ENCODE measurements at places on chromosomes 11 and 22.

- H3K27me3 ChIP-seq, result peaks cover 51% of the 10 kb centered on the region
- H3K27ac ChIP-seq, result no peak overlapping the region
- peaks cover 6% of the 10 kb centered on the region for H3K4me1 ChIP-seq
- no peaks in the 10 kb centered on the region for H3K36me3 ChIP-seq
Observed at GRCh38 chr11:36131721-36132397, 157.4 kb downstream of the COMMD9 start.

- no peaks in the 10 kb centered on the region for H3K36me3 ChIP-seq
- H3K4me1 ChIP-seq, result peaks cover 39% of the 10 kb centered on the region
- peak overlapping the region; percentile 75 for H3K4me3 ChIP-seq
- peak overlapping the region; percentile 71 for H3K27ac ChIP-seq
- peaks cover 53% of the 10 kb centered on the region for H3K27me3 ChIP-seq
- DNase-seq, result no peak
Observed at GRCh38 chr11:118151431-118151830, 1.2 kb downstream of the SCN4B start.

DNA sequence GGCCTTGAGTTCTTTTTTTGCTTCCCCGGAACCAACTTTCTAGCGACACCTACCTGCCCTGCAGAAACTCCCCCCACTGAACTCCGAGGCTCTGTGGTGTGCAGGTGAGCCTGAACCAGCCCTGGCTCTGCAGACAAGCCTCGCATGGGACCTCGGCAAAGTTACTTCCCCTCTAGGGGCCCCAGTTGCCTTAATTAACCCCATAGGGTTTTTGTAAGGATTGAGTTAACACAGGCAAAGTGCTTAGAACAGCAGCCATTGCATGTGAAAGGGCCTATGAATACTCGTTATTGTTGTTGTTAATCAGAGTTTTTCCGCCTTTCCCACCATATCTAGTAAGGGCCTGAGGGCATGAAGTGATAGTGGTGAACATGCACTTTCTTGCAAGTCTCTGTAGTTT, 12.6 kb upstream of the SYT13 start:
- H3K36me3 ChIP-seq, result no peaks in the 10 kb centered on the region
- no peaks in the 10 kb centered on the region for H3K4me1 ChIP-seq
- peaks cover 14% of the 10 kb centered on the region for H3K27me3 ChIP-seq

DNA sequence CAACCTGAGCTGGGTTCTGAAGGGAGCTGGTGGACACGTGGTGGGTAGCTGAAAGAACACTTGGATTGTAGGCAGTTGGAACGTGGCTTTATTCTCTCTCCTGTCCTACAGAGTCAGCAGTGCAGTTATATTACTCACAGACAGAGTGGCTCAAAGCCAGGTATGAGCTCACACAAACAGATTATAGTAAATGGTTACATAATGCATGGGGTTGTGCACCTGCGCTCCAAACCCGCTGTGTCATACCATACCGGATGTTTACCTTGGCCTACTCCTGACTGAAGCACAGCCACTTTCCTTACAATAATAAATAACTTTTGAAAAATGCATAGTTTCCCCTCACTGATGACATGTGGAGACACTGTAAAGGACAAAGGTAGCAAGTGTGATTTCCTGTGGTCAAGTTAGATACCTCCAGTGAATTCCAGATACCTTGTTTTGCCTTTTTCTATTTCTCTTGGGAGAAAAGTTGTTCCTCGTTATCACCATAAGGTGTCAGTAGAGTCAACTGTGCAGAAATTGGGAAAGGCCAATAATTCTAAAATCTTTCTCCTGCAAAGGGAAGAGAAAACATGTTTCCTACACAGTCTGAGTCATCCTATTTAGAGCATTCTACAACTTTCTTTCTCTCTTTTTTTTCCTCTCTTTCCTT, 13.5 kb downstream of the MS4A6A start:
- no peaks in the 10 kb centered on the region for H3K27me3 ChIP-seq
- DNase-seq, result no peak

DNA sequence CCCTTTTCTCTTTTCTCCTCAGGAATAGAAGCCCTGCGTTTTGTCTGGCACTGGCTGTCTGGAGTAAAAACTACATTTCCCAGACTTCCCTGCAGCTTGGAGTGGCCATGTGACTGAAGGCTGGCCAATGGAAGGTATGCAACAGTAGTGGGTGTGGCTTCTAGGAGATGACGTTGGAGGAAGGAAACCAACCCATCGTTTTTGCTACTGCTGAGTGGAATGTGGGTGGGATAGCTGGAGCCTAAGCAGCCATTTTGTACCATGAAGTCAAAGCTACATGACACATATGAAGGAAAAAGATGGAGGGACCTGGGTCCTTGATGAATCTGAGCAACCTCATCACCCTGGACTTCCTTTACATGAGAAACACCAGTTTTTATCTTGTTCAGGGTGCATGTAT, 19.6 kb downstream of the FGF3 start:
- H3K27me3 ChIP-seq, result peaks cover 5% of the 10 kb centered on the region
- no peak overlapping the region for H3K27ac ChIP-seq
- H3K4me1 ChIP-seq, result peaks cover 4% of the 10 kb centered on the region

GRCh38 chr11:69979632-69980031, 98.5 kb upstream of the ANO1 start:
- no peaks in the 10 kb centered on the region for H3K36me3 ChIP-seq
- DNase-seq, result no peak
- H3K4me3 ChIP-seq, result no peak overlapping the region
- peaks cover 68% of the 10 kb centered on the region for H3K27me3 ChIP-seq

DNA sequence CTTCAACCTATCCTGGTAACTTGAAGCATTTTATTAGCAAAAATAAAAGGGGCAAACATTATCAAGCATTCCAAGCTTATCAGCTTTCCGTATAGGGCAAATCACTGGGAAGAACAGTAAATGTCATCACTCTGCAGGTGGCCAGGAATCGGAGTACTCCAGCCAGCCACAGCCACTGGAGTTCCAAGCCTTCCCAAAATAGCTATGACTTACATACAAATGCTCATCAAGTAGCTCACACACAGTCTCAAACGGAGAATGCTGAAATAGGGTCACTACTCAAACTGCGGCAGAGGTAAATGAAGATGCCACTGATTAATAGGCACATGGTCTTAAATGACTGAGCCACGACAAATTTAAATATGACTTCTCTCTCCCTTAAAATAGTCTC, 2.1 kb downstream of the USP28 start:
- H3K27ac ChIP-seq, result peak overlapping the region; percentile 97
- H3K27me3 ChIP-seq, result no peaks in the 10 kb centered on the region
- H3K4me1 ChIP-seq, result peaks cover 69% of the 10 kb centered on the region
- H3K36me3 ChIP-seq, result peaks cover 6% of the 10 kb centered on the region

- H3K4me3 ChIP-seq, result no peak overlapping the region
- no peaks in the 10 kb centered on the region for H3K27me3 ChIP-seq
- H3K4me1 ChIP-seq, result peaks cover 24% of the 10 kb centered on the region
- no peak for DNase-seq
Observed at GRCh38 chr11:11807811-11808782, 33.7 kb upstream of the USP47 start.

DNA sequence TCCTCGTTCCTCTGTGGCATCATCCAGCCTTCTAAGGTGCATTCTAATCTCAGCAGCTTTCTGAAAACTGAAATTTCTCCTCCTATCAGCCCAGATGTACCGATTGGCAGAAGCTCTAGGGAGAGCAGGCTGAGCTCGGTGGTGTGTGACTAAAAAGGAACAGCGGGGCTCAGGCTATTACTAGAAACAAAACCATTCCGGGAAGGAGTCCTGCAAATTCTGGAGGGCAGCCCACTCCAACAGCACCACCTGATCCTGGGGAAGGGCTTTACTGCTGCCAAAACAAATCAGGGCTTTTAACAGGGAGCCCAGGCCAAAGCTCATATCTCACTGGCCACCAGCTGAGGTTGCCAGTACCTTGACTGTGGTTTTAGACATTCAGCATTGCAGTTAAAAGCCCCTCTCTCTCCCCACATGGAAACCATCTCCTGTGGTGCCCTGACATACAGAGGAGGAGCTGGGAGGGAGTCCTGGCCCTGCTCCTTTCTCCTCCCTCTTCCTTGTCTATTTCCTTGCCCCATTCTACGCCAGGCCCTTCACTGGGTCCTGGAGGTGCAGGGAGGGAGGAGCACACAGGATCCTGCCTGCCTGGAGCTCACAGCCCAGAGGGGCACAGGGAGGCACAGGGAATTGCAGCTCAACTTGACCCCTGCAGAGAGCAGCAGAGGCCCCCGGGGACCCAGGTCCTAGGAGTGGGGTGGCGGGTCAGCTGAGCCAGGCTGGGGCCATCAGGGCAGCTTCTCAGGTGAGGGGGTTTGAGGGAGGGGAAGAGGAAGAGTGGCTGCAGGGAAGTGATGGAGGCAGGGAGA, 889 bp downstream of the PLAAT4 start:
- peak; percentile 65 for DNase-seq
- H3K4me1 ChIP-seq, result peaks cover 32% of the 10 kb centered on the region
- H3K4me3 ChIP-seq, result peak overlapping the region; percentile 64
- peak overlapping the region; percentile 92 for H3K27ac ChIP-seq
- H3K27me3 ChIP-seq, result no peaks in the 10 kb centered on the region

DNA sequence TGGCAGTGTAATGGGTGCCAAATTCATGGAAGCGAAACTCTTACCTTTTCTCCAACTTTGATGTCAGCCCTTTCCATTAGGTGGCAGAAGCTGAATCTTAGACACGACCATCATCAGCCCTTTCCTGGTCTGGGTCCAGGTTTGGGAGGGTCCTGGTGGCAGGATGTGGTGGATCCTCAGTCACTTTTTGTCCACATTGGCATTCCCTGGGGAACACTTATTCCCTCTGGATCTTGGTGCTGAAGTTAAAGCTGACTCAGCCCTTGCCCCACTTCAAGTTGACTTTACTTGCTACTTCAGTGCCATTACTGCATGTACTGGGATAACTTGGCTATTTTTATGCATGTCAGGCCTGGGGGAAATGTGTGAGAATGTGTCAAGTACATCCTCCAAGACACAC, 16.6 kb upstream of the NTM start:
- H3K27me3 ChIP-seq, result peaks cover 18% of the 10 kb centered on the region
- DNase-seq, result no peak
- H3K4me3 ChIP-seq, result no peak overlapping the region
- no peaks in the 10 kb centered on the region for H3K36me3 ChIP-seq
- no peak overlapping the region for H3K27ac ChIP-seq

DNA sequence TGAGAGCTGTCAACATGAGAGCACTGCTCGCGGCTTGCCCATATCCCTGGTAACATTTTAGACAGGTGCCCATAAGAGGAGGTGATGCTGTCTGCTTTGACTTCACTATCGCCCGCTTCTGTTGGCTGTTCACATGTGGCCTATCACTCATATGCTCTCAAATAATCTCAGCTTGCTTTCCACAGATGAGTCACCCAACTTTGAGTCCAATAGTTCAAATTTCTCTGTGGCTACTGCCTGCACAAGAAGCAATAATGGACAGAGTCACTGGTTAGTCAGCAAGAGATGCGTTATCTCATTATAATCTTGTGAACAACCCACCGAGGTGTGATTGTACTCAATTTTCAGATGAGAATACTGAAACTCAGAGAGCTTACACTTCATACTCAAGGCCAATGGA, 1714.1 kb downstream of the LRRC4C start:
- H3K4me1 ChIP-seq, result no peaks in the 10 kb centered on the region
- H3K4me3 ChIP-seq, result no peak overlapping the region
- H3K27me3 ChIP-seq, result no peaks in the 10 kb centered on the region
- no peak overlapping the region for H3K27ac ChIP-seq
- no peak for DNase-seq

GRCh38 chr11:2655834-2656622, 43.8 kb downstream of the KCNQ1OT1 start:
- H3K4me1 ChIP-seq, result peaks cover 26% of the 10 kb centered on the region
- no peak overlapping the region for H3K4me3 ChIP-seq
- no peak overlapping the region for H3K27ac ChIP-seq
- no peak for DNase-seq
- H3K36me3 ChIP-seq, result peaks cover 8% of the 10 kb centered on the region

DNA sequence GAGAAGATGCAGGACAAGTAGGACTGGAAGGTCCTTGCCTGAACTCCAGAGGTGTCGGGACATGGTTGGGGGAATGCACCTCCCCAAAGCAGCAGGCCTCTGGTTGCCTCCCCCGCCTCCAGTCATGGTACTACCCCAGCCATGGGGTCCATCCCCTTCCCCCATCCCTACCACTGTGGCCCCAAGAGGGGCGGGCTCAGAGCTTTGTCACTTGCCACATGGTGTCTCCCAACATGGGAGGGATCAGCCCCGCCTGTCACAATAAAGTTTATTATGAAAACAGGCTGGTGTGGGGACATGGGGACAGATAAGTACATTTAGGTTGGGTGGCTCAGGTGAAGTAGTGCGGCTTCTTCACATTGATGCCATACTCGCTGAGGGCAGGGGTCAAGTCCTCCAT, 1.4 kb downstream of the TAF10 start:
- no peaks in the 10 kb centered on the region for H3K27me3 ChIP-seq
- no peak for DNase-seq
- peak overlapping the region; percentile 99 for H3K27ac ChIP-seq

DNA sequence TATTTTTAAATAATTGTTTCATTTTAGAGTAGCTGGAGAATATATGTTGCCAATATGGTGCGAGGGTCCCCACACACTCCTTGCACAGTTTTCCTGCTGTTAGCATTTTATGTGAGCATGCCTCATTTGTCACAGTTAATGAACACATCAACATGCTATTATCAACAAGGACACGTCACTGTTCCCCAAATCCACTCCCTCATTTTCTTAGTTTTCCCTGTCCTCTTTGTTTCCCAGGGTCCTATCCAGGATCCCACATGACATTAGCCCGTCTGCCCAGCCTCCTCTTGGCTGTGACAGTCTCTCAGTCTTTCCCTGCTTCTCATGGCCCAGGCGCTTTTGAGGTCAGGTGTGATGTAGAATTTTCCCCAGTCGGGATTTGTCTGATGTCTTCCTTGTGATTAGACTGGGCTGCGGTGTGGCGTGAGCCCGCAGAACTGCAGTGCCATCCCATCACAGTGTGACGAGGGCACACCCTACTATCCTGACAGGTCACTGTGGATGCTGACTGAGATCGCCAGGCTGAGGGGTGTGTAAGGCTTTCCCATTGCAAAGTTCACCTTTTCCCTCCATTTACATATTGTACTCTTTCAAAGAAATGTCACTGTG, 450.6 kb upstream of the B3GAT1 start:
- no peaks in the 10 kb centered on the region for H3K4me1 ChIP-seq
- no peak for DNase-seq
- no peaks in the 10 kb centered on the region for H3K36me3 ChIP-seq

DNA sequence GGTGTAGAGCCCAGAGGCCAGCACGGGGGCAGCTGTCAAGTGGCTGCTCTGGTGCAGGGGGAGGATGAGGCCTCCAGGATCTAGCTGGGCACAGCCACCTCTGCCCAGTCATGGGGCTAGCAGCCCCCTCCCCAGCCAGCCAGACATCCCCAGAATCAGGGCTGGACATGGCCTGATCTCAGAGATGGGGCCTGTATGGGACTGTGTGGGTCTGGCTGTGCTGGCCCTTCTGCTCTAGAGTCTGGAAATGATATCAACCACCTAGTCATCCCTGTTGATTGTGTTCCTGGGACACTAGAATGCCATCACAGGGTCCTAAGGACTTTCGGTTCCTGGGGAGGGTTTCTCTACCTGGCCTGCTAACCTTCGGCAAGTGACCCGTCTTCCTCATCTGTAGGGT, 2.8 kb downstream of the FLRT1 start:
- no peak overlapping the region for H3K27ac ChIP-seq
- H3K4me3 ChIP-seq, result no peak overlapping the region
- peaks cover 41% of the 10 kb centered on the region for H3K27me3 ChIP-seq
- no peaks in the 10 kb centered on the region for H3K36me3 ChIP-seq
- peaks cover 24% of the 10 kb centered on the region for H3K4me1 ChIP-seq

All from left ventricle myocardium inferior (tissue), 1 donor.